ENCODE measurements at places on chromosomes 12 and 14.

- no peak for DNase-seq
Observed at GRCh38 chr12:73301530-73301929, 1029.4 kb downstream of the TRHDE start.

- DNase-seq: no peak
Observed at GRCh38 chr12:92942905-92943304, 13.8 kb upstream of the EEA1 start.

DNA sequence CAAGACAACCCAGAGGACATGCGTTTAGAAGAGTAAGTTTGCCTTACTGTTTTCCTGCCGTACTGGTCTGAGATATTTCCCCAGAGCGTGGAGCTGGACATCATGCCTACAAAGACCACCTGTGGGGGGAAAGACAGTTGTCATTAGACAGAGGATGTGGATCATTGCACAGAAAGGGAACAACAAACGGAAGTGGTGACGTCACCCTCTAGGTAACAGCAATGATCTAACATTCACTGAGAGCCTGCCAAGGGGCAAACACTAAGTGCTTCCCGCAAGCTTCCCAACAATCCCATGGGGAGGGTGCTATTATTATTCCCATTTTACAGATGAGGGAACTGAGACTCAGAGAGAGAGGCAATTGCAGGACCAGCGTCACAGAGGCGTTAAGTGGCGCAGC lies 48.5 kb downstream of the SVOP start:
- DNase-seq: no peak

- DNase-seq: no peak
Observed at GRCh38 chr14:91270619-91271018, 26.1 kb upstream of the GPR68 start.

GRCh38 chr12:71197460-71197859 lies 39.7 kb upstream of the TSPAN8 start:
- no peak for DNase-seq

DNA sequence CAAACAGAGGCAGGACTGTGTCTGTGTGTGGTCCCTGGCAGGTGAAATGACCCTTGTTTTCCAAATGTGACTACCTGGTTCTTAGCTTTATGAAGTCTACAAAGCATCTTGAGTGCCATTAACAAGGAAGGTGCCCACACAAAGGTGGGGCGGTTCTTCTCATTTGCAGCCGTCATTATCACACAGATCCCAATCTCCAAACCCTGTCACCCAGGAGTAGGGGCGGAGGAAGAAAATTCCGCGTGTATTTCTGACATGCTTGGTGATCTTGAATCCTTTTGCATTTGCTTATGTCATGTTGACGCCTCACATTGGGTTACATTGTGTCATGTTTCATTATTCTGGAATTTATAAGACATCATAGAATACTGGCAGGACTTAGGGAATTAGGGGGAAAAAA lies 277.3 kb downstream of the VRK1 start:
- no peak for DNase-seq

DNA sequence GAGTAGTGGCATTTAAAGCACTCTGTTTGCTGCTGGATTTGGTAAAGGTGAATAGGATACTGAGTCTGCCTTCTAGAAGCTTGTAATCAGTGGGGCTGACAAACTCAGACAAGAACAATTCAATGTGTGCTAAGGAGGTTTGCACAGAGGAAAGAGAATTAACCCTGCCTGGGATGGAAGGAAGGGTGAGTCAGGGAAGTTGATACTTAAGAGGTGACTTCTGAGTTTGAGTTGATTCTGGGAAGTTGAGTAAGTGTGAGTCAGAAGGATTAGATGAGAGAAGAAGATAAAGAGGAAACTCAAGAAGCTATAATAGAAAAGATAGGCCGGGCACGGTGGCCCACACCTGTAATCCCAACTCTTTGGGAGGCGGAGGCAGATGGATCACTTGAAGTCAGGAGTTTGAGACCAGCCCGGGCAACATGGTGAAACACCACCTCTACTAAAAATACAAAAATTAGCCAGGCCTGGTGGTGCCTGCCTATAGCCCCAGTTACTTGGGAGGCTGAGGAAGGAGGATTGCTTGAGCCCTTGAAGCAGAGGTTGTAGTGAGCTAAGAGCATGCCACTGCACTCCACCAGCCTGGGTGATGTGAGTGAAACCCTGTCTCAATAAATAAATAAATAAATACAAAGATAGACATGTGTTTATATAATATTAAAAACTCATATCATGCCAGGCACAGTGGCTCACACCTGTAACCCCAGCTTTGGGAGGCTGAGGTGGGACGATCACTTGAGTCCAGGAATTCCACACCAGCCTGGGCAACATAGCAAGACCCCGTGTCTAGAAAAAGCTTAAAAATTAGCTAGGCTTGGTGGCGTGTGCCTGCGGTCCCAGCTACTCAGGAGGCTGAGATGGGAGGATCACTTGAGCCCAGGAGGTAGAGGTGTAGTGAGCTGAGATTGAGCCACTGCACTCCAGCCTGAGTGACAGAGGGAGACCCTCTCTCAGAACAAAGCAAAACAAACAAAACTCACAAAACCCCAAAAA lies 126.8 kb upstream of the CPM start:
- DNase-seq: peak; percentile 64

DNA sequence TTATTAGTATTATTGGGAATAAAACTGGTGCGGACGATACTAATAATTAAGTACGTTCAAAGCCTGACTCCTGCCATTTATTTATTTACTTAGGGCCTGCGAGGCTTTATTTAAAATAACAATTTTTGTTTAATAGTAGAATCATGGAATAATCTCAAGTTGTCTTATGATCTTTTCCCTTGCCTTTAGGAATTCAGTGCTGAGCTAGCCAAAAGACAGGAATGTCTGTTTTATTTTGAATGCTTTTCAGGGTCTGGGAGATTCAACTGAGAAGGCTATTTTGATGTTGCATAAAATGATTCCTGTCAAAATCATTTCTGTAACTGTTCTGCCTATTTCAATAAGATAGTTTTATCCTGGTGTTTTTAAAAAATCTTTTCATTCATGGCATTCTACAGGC lies 489.8 kb downstream of the EGLN3 start:
- no peak for DNase-seq

DNA sequence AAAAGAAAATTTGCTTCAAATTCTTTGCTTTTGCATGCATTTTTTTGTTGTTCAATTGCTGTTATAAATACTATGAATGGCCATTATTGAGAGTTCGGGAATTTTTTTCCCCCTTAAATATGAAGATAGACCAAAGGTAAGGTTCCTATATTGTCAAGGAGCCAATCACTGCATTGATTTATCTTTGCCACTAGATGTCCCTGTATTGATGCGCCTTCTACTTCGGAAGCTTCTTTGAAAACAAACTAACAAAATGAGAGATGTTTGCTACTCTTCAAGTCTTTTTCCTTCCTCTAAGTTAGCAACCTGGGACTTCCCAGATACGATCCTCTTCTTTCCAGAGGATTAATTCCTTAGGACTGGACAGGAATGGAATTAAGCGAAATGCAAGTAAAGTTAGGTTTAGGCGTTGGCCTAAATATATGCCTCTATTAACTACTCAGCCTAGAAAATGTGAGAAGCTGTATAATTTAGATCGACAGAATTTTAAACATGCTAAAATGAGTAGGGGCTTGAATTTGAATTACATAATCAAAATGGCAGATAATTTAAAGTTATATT lies 318.1 kb downstream of the AEBP2 start:
- DNase-seq: no peak

DNA sequence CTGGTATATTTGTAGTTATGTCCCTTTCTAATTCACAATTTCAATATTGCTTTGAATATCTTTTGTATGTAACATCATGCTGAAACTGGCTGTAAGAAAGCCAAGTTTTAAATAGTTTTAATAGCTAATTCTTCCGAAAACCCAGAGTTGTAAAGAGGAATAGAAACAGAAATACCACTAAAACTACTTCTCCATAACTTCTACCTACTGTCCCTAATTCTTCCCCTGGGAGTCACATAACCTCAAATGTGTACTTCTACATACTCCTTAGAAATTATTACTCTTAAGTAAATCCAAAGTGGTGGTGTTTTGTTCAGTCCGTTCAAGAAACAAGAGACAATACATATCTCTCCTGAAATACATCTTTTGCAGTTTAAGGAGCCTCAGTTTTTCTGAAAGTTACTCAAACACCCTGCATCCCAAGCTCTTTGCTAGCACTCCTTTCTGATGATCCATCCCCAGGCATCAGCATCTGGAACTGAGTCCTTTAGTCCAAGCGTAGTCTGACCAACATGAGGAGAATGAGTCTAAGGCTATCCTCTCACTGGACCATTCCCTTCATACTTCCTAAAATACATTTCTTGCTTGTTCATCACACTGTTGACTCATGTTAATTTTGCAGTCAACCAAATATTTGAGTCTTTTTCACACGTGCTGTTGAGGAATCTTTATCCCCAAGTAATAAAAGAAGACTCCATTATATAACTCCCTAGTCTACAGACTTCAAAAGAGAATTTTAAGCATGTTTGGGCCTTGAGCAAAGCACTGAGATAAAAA lies 214.3 kb upstream of the NUDT4 start:
- no peak for DNase-seq

DNA sequence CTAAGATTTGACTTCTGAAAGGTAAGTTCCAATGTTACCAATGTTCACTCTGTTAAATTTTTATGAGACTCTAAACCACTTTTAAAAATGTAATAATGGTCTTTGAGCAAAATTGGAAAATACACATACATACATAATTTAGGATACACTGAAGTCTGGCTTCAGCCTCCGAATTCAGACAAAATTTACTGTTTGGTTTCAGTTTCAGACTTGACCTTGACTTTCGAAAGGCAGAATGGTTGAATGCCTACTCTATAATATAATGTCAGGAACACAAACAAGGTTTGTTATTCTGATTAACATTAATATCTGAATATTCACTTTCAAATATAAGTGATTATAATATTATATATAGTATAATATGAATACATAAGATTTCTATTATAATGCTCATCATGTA lies 74.1 kb upstream of the KRAS start:
- no peak for DNase-seq

- no peak for DNase-seq
Observed at GRCh38 chr14:55099756-55100155, 29.3 kb upstream of the LGALS3 start.

DNA sequence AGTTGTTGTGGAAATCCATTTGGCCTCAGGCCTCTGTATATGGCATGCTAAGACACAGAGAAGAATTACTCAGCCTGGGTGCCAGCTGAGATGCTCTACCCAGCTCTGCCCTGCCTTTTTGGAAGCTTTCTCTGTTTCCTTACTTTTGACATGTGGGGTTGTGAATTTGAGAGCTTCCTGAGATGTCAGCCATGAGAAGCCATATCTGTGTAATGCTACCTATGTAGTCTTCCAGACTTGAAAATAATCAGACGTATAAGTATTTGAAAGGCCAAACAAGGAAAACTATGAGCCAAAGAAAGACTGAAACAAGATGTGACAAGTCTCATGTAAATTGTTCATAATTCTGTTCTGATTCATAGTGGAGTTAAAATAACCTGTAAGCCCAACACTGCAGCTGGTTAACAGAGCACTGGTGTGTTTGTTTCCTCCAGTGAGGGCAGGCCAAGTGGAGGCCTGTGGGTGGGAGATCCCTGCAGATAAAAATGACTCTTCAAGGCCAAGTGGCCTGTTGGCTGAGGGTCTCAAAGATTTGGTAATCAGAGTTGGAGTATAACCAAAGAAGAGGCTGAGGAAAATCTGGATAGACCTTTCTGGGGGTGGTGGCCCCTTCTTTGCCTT lies 94.0 kb downstream of the TMX1 start:
- peak; percentile 58 for DNase-seq

GRCh38 chr12:129009833-129010622 lies 156.8 kb downstream of the GLT1D1 start:
- no peak for DNase-seq

DNA sequence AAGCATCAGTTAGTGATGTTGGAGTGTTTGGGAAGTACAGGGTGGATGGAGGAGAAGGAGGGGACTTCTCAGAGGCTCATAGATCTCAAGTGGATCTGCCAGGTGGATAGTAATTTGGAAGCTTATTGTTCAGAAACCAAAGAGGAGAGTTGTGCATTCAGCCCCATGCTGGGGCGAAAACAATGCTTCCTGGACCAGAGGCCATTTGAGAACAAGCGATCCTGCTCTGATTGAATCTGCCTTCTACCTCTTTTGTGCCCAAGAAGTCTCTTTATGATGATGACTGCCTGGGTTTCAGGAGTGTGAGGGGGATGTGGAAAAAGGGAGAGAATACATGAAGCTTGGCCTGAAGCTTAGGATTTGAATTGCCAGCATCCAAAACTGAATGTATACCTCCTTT lies 110.8 kb upstream of the SRRM4 start:
- no peak for DNase-seq

DNA sequence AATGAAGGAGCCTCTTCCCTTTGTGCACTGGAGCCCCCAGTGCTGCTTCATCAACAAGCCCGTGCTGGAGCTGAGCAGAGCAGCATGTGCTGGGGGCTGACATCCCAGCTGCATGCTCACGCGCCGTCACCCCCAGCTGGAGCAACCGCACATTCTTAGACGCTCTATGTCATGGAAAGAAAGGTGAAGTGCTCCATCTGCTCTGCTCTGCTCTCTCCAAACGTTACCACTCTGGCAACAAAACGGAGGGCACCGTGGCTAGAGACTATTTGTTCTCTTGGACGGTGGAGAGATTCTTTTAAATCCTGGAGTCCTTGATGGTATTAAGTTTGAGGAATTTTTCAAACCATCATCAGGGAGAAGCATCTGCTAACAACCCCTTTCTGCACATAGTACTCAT lies 208.4 kb downstream of the C12orf75 start:
- no peak for DNase-seq

DNA sequence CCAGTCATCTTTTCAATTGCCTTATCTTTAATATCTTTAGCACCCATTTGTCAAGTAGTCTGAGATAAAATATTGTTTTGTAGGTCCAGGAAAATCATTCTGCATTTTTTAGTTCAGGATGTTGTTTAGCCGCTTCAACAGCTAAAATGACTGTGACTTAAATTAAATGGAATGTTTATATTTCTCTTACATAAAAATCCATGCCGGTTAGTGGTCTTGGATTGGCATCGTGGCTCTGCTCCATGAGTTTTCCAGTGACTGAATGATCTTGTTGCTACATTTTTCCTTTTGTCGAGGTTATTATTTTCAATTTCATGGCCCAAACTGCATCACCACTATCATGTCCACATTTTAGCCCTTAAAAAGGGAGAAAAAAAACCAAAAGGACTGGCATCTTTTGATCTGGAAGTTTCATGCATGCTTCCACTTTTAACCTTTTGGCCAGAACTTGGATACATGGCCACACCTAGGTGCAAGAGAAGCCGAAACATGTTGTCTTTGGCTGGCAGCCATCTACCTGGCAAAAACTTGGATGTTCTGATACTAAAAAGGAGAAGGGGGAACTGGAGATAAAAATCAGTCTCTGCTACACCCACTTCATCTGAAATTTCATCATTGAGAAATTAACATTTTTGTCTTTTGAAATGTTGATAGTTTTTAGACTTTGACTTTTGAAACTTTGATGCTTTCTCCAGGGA lies 142.4 kb downstream of the OTOGL start:
- no peak for DNase-seq

DNA sequence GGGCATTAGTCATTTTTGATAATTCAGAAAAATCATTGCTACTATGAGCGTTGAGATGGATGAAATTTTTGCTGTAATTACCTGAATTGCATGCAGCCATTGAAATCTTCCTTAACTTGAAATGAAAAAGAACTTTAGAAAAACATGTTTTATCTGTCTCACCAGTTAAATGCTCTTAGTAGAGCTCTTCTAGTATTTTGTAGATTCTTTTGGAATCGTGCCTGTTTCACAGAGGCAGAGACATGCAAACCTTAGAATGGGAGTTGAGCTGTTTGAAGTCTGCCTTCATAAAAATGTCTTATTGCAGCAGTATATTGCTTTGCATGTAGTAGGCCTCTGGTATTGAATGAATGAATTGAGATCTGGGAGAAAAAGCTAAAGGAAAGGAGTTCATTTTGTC lies 4.2 kb downstream of the PEX5 start:
- DNase-seq: no peak

GRCh38 chr12:27177706-27178105 lies 66.4 kb upstream of the STK38L start:
- DNase-seq: peak; percentile 5

Measured in keratinocyte (primary cell).